ENCODE measurements at places on chromosomes 6 and 20.

GRCh38 chr6:149031859-149032598 is 285.2 kb downstream of the UST start:
- peaks cover 9% of the 10 kb centered on the region for H3K27me3 ChIP-seq
- no peaks in the 10 kb centered on the region for H3K36me3 ChIP-seq
- no peak overlapping the region for H3K27ac ChIP-seq
- H3K4me3 ChIP-seq, result no peak overlapping the region
- DNase-seq, result no peak

DNA sequence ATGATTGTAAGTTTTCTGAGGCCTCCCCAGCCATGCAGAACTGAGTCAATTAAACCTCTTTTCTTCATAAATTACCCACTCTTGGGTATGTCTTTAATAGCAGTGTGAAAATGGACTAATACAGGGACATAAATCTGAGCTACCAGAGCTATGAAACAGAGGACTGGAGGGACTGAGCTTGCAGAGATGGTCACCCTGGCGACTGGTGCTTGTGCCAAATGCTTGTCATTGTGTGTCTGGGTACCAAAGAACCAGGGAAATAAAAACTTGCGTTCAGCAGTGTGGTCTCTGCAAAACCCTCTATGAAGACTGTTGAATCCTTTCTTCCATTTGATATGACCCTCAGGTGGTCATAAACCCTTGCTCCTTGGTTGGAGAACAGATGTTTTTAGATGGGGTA is 105.1 kb upstream of the PRL start:
- H3K36me3 ChIP-seq, result no peaks in the 10 kb centered on the region
- no peaks in the 10 kb centered on the region for H3K27me3 ChIP-seq
- no peak overlapping the region for H3K27ac ChIP-seq
- DNase-seq, result no peak

DNA sequence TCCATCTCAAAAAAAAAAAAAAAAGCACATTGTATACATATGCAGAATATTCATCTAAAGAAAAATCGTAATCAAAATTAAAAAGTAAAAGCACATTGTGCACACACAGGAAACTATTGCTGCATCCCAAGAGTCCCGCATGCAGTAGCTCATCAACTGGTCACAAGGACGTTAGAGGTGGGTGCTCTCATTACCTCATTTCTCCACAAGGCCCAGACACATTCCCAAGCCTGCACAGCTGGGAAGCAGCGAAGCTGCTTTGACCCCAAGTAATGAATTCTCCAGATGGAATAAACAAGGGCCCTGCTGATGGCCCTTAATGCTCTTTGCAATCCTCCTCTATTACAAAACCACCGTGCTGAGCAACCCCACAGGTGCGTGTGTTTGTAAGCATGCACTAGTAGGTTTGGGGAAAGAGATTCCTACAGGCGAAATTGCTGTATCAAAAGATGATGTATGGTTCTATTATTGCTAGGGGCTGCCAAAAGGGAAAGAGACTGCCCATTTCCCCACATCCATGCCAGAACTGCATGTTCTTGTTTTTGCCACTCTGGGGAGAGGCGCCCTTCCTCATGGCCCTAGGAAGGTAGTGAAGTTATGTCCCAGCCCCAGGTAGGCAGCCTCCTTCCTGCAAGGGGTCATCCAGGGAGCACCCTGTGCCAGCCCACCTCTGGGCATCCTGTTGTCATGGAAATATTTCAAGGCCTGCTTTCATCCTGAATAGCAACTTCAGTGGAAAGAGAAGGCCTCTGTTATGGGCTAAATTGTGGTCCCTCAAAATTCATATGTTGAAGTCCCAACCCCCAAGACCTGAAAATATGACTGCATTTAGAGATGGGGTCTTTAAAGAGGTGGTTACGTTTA is 34.6 kb upstream of the PTGIS start:
- H3K36me3 ChIP-seq, result no peaks in the 10 kb centered on the region
- peaks cover 3% of the 10 kb centered on the region for H3K4me1 ChIP-seq
- no peak overlapping the region for H3K27ac ChIP-seq

- DNase-seq, result no peak
- peaks cover 1% of the 10 kb centered on the region for H3K4me1 ChIP-seq
- no peak overlapping the region for H3K27ac ChIP-seq
- H3K27me3 ChIP-seq, result peaks cover 25% of the 10 kb centered on the region
- no peak overlapping the region for H3K4me3 ChIP-seq
Observed at GRCh38 chr6:156601152-156602065, 175.8 kb upstream of the ARID1B start.

GRCh38 chr6:49410564-49410963 is 52.5 kb downstream of the MMUT start:
- DNase-seq, result no peak
- no peak overlapping the region for H3K4me3 ChIP-seq
- no peaks in the 10 kb centered on the region for H3K36me3 ChIP-seq
- H3K4me1 ChIP-seq, result peaks cover 7% of the 10 kb centered on the region
- no peaks in the 10 kb centered on the region for H3K27me3 ChIP-seq
- no peak overlapping the region for H3K27ac ChIP-seq

- H3K4me1 ChIP-seq, result peaks cover 1% of the 10 kb centered on the region
- H3K27me3 ChIP-seq, result no peaks in the 10 kb centered on the region
- H3K36me3 ChIP-seq, result peaks cover 4% of the 10 kb centered on the region
- peak overlapping the region; percentile 1 for H3K27ac ChIP-seq
- no peak overlapping the region for H3K4me3 ChIP-seq
Observed at GRCh38 chr6:41846666-41847237, 48.4 kb downstream of the USP49 start.

GRCh38 chr20:32535953-32536823 is 48.9 kb downstream of the NOL4L start:
- peaks cover 29% of the 10 kb centered on the region for H3K4me1 ChIP-seq
- H3K27me3 ChIP-seq, result peaks cover 29% of the 10 kb centered on the region
- H3K4me3 ChIP-seq, result peak overlapping the region; percentile 72
- DNase-seq, result peak; percentile 78
- no peaks in the 10 kb centered on the region for H3K36me3 ChIP-seq

GRCh38 chr6:21371676-21372171 is 221.8 kb upstream of the SOX4 start:
- no peak overlapping the region for H3K4me3 ChIP-seq
- DNase-seq, result no peak
- no peaks in the 10 kb centered on the region for H3K36me3 ChIP-seq

DNA sequence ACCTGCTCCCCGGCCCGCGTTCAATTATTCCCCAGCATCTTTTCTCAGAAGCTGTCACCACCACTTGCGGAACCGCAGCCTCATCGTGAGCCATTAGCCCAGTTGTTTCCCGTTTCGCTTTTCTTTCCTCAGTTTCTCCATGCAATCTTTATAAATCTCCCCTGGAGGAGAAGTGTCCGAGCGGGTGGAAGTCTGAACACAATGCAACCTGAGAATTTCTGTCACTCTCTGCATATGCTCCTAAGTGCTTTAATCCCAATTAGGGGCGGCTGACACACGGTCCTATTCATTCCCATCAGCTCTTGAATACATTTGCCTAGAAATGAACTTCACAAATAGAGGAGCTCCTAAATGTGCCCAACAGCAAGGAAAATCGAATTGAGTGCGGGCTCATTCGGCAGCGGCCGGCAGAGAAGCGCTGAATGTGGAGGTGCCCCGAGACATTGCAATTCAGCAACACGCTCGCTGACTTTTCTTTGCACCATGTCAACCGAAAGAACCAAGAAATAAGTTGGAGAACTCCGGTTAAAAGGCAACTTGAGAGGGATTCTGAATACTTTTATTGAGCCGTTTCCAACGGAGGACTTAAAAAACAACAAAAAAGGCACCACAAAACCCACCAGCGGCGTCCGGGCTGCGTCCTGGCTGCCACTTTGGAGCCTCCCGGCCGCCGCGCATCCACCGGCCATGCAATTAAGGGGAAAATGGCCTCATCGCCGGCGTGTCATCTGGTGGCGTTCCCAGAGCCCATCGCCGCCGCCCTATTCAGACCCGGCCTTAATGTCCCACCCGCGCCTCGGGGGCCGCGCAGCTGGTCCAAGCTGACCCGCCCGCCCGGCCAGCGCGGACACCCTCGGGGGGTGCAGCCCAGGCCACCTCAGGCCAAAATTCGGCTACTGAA is 3.9 kb upstream of the PRDM13 start:
- peaks cover 96% of the 10 kb centered on the region for H3K27me3 ChIP-seq
- no peaks in the 10 kb centered on the region for H3K36me3 ChIP-seq
- H3K4me3 ChIP-seq, result no peak overlapping the region
- peaks cover 5% of the 10 kb centered on the region for H3K4me1 ChIP-seq

- H3K36me3 ChIP-seq, result no peaks in the 10 kb centered on the region
- no peaks in the 10 kb centered on the region for H3K27me3 ChIP-seq
- H3K27ac ChIP-seq, result no peak overlapping the region
- no peaks in the 10 kb centered on the region for H3K4me1 ChIP-seq
- DNase-seq, result no peak
Observed at GRCh38 chr6:114733596-114733995, 390.8 kb upstream of the HS3ST5 start.

GRCh38 chr6:161772176-161772575 is 498.3 kb upstream of the AGPAT4 start:
- no peak overlapping the region for H3K27ac ChIP-seq
- no peaks in the 10 kb centered on the region for H3K4me1 ChIP-seq
- DNase-seq, result no peak
- H3K36me3 ChIP-seq, result no peaks in the 10 kb centered on the region

DNA sequence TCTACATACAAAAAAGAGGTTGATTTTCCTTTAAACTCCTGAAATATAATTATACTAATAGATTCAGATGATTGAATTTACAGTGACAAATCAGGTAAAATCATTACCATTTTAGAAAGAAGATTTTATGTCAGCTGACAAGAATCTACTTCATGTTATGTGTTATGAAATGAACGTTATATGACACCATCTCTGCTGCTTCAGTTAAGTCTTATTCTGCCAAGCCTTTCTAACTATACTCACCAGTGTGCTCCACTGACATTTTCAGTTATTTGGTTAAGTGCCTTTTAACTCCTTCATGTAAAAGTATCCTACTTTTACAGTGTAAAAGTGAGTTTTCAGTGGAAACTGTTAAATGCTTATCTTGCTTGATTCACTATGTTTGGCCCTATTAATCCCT is 80.4 kb downstream of the RWDD2A start:
- H3K4me3 ChIP-seq, result no peak overlapping the region
- no peak for DNase-seq
- no peaks in the 10 kb centered on the region for H3K4me1 ChIP-seq
- no peaks in the 10 kb centered on the region for H3K27me3 ChIP-seq
- peaks cover 2% of the 10 kb centered on the region for H3K36me3 ChIP-seq
- H3K27ac ChIP-seq, result no peak overlapping the region

- no peaks in the 10 kb centered on the region for H3K36me3 ChIP-seq
- H3K27me3 ChIP-seq, result no peaks in the 10 kb centered on the region
- DNase-seq, result no peak
- no peak overlapping the region for H3K4me3 ChIP-seq
- no peak overlapping the region for H3K27ac ChIP-seq
- no peaks in the 10 kb centered on the region for H3K4me1 ChIP-seq
Observed at GRCh38 chr20:48674461-48674860, 153.3 kb downstream of the PREX1 start.

- no peak overlapping the region for H3K4me3 ChIP-seq
- no peaks in the 10 kb centered on the region for H3K36me3 ChIP-seq
- no peak for DNase-seq
- peaks cover 43% of the 10 kb centered on the region for H3K27me3 ChIP-seq
- no peak overlapping the region for H3K27ac ChIP-seq
Observed at GRCh38 chr20:7702141-7702540, 238.1 kb downstream of the HAO1 start.

- H3K27ac ChIP-seq, result no peak overlapping the region
- H3K4me1 ChIP-seq, result no peaks in the 10 kb centered on the region
- no peak for DNase-seq
- H3K27me3 ChIP-seq, result no peaks in the 10 kb centered on the region
Observed at GRCh38 chr20:54820392-54820791, 345.0 kb downstream of the DOK5 start.
